ENCODE measurements at places on chromosomes 2 and 18.

GRCh38 chr2:25339211-25339674 lies 2.5 kb downstream of the DNMT3A start:
- no peak for DNase-seq

- no peak for DNase-seq
Measured at GRCh38 chr18:62164855-62165487, 21.9 kb downstream of the PIGN start.

DNA sequence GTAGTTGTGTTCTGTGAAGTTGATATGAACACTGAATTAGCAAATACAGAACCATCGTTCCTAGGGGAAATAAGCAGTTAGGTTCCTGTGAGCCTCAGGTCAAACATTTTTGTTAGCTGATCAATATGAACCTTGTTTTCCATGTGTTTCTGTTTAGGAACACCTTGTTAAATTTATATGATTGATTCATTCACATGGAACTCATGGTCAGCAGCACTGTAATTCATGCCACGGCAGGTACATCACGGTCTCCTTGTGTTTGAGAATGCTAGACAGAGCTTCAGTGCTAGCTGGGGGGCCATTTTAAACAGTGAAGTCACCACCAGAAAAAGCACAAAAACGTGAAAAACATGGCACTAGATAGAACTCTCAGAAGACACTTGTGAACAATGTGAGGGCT lies 62.2 kb downstream of the MYCN start:
- no peak for DNase-seq

DNA sequence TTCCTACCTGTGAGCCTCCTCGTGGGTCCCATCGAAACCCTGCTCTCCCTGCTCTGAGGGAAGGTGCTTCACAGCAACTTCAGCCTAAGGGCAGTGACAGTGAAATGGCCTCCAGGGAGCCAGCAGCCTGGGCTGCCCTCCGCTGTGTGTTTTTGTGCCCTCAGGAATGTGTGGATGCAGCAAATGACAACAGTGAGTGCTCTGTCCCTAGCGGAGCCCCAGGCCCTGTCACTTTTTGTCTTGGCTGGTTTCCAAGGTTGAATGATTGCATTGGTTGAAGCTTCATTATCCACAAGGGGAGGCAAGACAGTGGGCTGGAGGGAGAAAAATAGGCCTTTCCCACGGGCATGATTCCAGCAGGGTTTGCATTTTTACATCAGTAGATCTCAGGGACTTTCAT lies 42.9 kb downstream of the STON1 start:
- no peak for DNase-seq

GRCh38 chr18:79575891-79576685 lies 103.5 kb upstream of the CTDP1 start:
- DNase-seq = peak; percentile 72

GRCh38 chr2:37301408-37301807 lies 23.2 kb downstream of the PRKD3 start:
- DNase-seq = peak; percentile 30

DNA sequence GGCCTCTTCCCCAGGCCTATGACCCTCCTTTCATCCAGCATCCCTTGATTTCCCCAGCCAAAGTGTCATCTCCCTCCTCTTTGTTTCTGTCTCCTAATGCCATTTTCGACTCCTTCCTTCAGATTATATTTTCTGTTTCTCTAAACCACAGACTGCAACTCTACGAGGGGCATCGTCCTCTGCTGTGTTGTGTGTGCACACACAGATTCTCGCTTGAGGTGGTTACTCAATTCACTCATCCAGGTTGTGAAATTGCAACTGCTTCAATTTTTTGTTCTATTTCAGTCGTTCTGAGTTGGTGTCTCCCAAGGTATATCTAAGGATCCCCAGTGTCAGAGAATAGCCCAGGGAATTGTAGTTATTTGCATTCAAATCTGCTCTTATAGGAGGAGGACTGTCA lies 113.5 kb upstream of the NDUFV2 start:
- DNase-seq = no peak

GRCh38 chr2:32947484-32948143 lies 861 bp downstream of the LTBP1 start:
- DNase-seq = peak; percentile 43

GRCh38 chr2:109711230-109712122 lies 82.6 kb upstream of the RGPD5 start:
- no peak for DNase-seq

DNA sequence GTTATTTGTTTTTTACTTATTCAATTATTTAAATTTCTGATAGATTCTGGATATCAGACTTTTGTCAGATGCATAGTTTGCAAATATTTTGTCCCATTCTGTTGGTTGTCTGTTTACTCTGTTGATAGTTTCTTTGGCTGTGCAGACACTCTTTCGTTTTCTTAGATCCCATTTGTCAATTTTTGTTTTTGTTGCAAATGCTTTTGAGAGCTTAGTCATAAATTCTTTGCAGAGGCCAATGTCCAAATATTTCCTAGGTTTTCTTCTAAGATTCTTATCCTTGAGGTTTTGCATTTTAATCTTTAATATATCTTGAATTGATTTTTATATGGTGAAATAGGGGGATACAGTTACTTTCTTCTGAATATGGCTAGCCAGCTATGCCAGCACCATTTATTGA lies 112.7 kb upstream of the SESTD1 start:
- no peak for DNase-seq

GRCh38 chr2:100754951-100755350 lies 65.0 kb upstream of the NPAS2 start:
- DNase-seq = no peak

DNA sequence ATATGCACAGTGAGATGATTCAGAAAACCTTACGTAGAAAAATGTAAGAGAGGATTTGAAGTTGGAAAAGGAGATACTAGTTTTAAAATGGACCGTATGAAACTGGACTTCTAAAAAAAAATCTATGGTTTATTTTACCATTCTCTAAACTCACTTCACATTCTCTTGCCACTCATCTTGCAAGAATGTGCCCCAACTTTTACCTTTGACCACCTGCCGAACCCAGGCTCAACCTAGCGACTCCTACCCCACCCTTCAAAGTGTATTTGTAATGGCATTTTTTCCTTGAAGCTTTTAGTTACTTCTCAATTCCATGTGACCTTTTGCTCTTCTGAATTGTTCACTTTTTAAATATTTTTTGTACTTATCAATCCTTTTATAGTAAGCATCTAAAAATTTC lies 160.8 kb downstream of the PHLPP1 start:
- DNase-seq = peak; percentile 34

GRCh38 chr2:149587950-149588487 lies 444 bp upstream of the MMADHC start:
- DNase-seq = no peak

DNA sequence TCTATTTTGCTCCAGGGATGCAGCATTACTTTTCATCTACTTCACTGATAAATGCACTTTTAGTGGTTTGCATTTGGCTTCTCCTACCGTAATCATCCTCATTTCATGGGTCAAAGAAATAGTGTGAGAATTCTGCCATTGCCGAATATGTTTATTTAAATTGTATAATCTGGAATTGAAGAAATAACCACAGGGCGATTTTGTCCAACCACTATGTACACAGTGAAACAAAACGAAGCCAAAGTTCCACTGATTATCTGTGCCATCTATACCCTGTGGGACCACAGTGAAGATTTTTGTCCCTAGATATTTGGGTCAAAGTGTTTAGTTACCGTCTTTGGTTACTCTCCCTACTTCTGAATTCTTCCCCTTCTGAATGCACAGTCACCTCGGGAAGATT lies 888.6 kb upstream of the NRXN1 start:
- no peak for DNase-seq

DNA sequence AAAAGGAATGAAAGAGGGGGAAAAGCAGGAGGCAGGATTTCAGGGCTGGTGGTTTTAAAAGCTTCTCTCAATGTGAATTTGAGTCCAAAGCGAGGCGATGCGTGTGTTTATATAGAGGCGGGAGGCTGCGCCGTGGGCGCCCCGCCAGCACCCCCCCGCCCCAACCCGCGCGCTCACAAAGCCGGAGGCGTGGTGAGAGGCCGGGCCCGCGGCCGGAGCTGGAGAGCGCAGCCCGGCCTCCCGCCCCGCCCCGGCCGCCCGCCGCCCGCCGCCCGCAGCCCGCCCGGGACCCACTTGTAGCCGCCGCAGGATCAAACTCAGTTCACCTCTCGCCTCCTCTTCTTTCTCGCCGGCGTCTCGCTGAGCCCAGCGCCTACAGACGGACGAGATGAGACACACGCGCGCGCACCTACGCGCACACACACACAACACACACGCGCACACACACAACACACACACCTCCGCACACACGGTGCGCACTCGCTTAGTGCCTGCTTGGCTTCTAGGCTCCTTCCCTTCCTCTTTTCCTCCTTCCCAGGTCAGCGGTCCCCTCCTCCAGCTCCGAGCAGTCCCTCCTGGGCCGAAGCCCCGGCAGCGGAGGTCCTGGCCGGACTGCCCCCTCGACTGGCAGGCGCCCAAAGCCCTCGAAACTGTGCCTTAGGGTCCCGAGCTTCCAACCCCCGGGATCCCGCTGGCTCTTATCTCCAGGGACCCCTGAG lies 1.3 kb upstream of the CYP26B1 start:
- DNase-seq = peak; percentile 5

DNA sequence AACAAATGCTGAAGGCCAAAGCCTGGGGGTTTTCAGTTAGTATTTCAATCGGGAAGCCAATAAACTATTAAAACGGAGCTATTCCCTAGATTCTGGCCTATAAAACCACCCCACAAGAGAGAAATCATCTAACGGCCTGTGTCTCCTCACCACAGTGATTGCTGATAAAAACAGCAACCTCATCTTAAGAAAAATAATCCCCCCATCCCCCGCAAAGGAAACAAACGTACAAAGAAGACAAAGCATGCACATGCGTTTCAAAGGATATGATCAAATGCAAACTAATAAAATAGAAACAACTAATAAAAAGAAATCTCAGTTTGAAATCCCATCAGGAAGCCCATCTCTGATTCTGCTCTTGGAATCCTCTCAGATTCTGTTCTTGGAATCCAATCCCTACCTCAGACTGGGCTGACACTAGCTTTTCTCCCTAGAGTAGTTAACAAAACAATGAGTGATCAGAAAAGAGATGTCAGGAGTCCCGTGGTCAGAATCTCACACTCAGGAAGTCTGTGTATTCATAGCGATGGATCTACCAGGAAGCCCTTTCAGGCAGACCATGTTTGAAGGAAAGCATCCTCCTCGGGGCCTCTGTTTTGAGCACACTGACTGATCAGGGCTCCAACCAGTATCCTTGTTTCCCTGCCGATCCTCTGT lies 150.7 kb downstream of the THADA start:
- DNase-seq = no peak

DNA sequence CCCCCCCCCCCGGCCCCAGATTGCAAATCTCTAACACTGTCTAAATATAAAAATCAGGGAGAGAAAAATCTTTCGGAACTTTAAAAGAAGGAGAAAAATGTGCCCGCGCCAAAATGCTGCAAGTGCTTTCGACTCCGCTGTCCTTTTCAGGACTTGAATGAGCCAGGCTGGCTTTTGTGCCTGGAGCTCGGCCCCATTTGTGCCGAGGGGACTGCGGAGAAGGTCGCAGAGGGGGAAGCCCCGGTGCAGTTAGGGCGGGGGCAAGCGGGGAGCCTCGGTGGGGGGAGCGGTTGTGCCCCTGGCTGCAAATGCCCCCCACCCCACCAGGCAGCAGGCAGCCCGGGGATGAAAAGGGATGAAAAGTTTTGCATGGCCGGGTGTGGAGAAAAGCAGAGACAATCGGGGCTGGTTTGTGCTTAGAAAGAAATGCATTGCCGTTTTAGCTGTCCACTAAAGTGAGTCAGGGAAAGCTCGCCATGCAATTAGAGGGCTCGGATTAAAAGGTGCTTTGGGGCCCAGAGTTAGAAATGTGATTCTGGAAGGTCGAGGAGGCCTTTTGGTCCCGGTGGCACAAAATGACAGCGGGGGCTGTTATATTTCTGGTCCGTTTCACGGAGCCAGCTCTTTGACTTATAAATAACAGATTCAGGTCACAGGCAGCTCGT lies 1.6 kb downstream of the INHBB start:
- DNase-seq = no peak

GRCh38 chr2:236090027-236090382 lies 78.2 kb downstream of the GBX2 start:
- no peak for DNase-seq

- DNase-seq = no peak
Measured at GRCh38 chr2:24939353-24939752, 19.3 kb upstream of the ADCY3 start.

- peak; percentile 98 for DNase-seq
Measured at GRCh38 chr2:101516823-101517690, 42.1 kb upstream of the RFX8 start.

- no peak for DNase-seq
Measured at GRCh38 chr2:26649322-26649721, 8.2 kb upstream of the CIB4 start.

GRCh38 chr2:100628506-100628905 lies 65.7 kb downstream of the PDCL3 start:
- no peak for DNase-seq

- DNase-seq = peak; percentile 57
Measured at GRCh38 chr2:159807183-159808031, 9.4 kb upstream of the CD302 start.

DNA sequence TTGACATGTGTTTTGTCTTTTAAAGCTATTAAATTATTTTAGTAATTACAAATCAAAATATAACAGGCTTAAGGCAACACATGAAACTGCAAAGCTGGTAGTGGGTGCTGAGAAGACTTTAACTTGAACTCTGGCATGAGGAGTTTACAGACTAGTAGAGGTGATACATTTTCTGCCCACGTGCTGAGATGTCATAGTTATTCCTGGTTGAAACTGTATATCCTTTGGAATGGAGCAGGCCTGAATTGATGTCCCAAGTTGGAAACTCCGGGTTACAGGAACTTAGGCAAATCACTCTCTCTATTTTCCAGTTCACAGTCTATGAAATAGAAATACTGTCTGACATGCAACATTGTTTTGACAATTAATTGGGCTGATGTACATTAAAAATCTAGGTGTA lies 177.1 kb upstream of the NOL4 start:
- DNase-seq = no peak

- no peak for DNase-seq
Measured at GRCh38 chr2:225920621-225921220, 521.2 kb downstream of the NYAP2 start.

DNA sequence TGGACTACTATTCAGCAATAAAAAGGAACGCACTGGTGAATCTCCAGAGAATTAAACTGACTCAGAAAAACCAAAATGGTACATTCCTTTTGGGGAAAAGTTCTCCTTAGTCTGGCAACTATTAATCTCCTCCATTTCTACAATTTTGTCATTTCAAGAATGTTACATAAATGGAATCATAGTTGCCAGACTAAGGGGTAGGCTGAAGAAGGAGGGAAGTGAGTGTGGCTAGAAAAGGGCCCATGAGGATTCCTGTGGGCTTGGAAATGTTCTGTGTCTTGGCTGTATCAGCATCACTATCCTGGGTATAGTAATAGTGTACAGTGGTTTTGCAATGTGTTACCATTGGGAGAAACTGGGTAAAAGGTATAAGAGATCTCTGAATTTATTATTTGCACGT lies 72.4 kb downstream of the ZAP70 start:
- DNase-seq = no peak

DNA sequence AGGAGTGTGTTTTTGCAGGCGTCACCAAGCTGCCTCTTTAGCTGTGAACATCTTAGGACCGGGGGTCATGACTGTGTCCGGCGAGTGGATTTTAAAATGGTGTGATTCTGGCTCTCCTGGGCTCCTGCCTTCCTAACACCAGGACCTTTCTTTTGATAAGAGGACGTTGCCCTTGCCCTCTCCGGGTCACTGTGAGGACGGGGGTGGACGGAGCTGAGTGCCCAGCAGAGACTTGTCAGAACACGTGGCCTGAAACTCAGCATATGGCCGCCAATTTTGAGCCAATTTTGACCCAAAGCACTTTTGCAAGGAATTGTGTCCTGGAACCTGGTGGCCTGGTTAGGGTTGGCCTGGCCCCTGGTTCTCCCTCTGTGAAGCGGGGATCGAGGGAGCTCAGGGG lies 40.2 kb downstream of the RTP5 start:
- no peak for DNase-seq

- peak; percentile 21 for DNase-seq
Measured at GRCh38 chr2:199814101-199814816, 36.7 kb downstream of the FTCDNL1 start.

Measured in kidney tubule cell (primary cell).